ENCODE measurements at places on chromosomes 5 and 9. TPM values are rescaled to one million over a fixed set of nuclear protein-coding genes. Genes with fewer than 3 reads are reported as not detected.

The NMUR2 gene
- total RNA-seq, result not detected

The FAM200C gene
- total RNA-seq, result 1.4 TPM

The FAM163B gene
- total RNA-seq, result not detected

The PITX1 gene
- 0.14 TPM for total RNA-seq

DNA sequence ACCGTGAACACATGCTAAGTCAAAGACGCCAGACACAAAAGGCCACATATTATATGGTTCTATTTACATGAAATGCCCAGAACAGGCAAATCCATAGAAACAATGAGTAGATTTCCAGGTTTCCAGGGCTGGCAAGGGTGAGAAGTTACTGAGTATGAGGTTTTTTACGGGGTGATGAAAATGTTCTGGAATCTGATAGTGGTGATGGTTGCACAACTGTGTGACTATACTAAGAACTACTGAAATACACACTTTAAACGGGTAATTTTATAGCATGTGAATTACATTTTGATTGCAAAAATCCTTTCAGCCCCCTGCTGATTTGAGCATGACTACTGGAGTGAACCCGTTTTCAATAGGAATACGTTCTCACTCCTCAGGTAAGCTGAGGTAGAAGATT lies 46.7 kb upstream of the TBC1D9B start:
- DNase-seq, result no peak

GRCh38 chr9:77917800-77918199 lies 113.8 kb downstream of the GNAQ start:
- no peak for DNase-seq

GRCh38 chr5:178436326-178436940 lies 153.8 kb downstream of the COL23A1 start:
- DNase-seq, result no peak

- no peak for DNase-seq
Observed at GRCh38 chr5:73655521-73656160, 29.6 kb downstream of the ARHGEF28 start.

DNA sequence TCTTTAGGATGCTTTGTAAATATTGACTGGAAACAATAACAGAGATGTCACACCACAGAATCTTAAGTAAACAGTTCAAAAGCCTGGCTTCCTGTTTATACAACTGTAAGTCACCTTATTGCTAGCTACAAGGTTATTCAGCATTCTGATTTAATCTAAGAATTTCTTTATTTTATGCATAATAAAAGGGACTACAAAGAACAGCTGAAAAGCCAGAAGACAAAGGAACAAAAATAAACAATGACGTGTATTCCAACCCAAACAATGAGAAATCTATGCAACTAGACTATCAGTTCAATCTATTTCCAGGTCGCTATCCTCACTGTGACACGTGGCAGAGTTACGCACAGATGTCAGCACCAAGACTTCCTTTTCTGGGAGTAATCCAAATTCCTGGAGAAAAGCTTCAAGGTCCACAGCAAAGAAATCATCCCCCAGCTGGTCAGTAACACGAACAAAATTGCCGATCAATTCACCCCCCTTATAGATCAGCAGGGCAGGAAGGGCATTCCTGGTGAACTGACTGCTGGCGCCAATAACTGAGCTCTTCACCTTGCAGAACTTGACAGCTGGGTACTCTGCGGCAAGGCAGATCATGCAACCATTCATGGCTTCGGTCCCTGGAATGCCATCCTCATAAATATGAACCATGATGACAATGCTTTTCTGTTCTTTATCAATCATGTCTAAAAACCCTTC lies 8.4 kb downstream of the PDCL start:
- no peak for DNase-seq

DNA sequence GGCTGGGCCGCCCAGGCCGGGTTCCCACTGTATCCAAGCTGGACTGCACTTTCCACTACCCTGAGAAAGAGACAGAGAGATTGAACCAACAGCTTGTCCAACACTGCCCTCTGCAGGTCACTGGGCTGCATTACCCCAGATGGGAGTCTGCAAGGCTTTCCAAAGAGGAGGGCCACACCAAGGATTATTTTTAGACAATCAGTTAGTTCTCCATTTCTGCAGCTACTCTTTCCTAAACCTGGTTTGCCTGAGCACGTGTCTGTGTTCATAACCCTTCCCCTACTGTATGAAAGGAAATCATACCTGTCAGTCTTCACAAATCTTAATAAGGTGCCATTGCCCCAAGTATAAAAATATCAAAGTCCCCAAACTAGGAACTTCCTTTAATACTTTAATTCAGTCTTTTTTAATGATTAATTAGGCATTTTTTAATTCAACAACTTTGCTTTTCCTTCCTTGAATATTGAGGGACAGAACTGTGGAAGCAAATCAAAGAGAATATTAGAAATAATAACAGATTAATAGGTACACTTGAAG lies 13.4 kb upstream of the FGF1 start:
- peak; percentile 86 for DNase-seq

DNA sequence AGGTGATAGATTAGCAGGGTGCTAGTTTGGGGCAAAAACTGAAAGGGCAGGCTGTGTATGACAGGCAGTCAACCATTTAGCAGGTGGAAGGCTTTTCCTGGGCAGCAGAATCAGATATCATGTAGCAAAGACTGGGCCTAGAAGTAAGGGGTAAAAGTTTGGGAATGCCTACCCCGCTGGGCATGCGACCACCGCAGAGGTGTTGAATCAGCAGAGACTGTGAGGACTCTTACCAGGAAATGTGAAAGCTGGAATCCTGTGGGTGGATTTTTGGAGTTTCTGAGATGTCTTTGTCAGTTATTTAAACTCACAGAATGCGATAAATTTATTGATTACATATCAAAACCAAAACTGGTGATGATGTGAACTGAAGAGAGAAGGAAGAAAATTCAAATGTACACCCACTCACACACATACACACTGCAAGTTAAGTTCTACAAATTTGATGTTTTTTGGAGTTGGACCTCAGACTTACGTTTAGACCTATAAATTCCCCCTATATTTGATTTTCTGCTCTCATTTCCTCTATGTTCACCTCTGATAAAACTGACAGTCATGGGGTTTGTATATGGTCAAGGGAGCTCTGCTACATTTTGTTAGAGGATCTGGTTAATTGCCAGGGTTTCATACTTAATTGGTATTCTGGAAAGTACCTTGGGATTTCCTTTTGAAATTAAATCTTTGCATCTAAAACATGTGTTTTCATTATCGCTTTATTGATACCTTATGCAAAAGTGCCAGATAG lies 333.6 kb downstream of the CSNK1G3 start:
- no peak for DNase-seq

DNA sequence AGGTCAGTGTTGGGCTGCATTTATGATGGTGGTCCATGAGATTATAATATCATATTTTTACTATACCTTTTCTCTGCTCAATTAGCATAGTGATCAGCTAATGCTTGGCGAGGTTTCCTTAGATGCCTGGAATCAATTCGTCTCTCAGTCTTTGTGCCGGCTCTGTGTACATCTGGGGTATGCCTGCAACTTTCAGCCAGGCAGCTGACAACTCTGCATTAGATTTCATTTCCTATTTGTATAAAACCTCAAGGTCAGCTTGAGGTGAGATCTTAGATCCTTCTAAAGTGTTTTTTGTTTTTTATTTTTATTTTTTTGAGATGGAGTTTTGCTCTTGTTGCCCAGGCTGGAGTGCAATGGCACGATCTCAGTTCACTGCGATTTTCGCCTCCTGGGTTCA lies 86.8 kb downstream of the MELK start:
- DNase-seq, result no peak

- DNase-seq, result no peak
Observed at GRCh38 chr9:120284821-120285220, 295.1 kb downstream of the CDK5RAP2 start.
